Kidney (tissue), 22 donors: ENCODE measurements at places on chromosomes 1 and 21. TPM values are rescaled to one million over a fixed set of nuclear protein-coding genes. Genes with fewer than 3 reads are reported as not detected.

The SPRR2F gene
- total RNA-seq = not detected

The SPRR4 gene
- not detected for total RNA-seq

The SPRR1B gene
- not detected for total RNA-seq

The SORT1 gene
- total RNA-seq = 169 TPM

The EVA1C gene
- total RNA-seq = 63.4 TPM

The EPRS1 gene
- 88.7 TPM for total RNA-seq

- no peak for DNase-seq
These were observed 7.3 kb downstream of the GJA5 start for GRCh38 chr1:147753081-147753480.

- DNase-seq = no peak
These were observed 37.8 kb downstream of the LRRC71 start for GRCh38 chr1:156958247-156958714.

DNA sequence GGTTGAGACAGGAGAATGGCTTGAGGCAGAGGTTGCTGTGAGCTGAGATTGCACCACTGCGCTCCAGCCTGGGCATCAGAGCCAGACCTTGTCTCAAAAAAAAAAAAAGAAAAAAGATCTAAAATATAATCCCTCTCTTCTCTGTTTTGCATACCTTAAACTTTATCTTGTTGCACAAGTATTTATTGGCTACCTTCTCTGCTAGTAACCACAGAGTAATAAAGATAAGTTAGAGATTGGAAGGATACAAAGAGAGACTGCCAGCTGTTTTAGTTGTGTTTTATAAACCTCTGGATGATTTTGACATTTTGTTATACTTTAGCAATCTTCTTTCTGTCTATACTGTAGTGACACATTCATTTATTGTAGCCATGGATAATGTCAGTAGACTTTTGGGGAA lies 27.7 kb downstream of the AGO3 start:
- DNase-seq = no peak
